Activated CD4-positive, alpha-beta T cell treated with anti-CD3 and anti-CD28 coated beads, Interleukin-2, amount 10 ng/mL, durations not matched to agents 24 days and 14 days (primary cell): ENCODE measurements at places on chromosomes 16 and 17. TPM values are rescaled to one million over a fixed set of nuclear protein-coding genes. Genes with fewer than 3 reads are reported as not detected.

DNA sequence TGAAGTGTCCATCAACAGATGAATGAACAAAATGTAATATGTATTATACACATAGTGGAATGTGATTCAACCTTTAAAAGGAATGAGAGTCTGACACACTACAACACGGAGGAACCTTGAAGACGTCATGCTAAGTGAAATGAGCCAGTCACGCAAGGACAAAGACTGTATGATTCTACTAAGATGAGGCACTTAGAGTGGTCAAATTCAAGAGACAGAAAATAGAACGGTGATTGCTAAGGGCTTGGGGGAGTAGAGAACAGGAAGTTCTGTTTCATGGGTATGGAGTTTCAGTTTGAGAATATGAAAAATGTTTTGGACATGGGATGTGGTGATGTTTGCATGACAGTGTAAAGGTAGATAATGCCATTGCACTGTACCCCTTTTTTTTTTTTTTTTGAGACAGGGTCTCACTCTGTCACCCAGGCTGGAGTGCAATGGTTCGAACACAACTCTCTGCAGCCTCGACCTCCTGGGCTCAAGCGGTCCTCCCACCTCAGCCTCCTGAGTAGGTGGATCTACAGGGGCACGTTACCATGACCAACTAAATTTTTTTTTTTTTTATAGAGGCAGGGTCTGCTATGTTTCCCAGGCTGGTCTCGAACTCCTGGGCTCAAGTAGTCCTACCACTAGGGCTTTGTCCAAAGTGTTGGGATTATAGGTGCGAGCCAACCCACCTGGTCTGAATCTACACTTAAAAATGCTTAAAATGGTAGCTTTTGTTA is 2.9 kb upstream of the CCDC102A start:
- no peak for DNase-seq

- DNase-seq = peak; percentile 99
These were observed at the start of the genes SMCR8 and TOP3A for GRCh38 chr17:18314731-18315561. Gene SMCR8 (plus strand): TSS chr17:18315293. CDS start chr17:18315790, 497 bp downstream. Gene TOP3A (minus strand): TSS chr17:18314994. CDS start chr17:18314778, 216 bp downstream.

Gene ABAT
- 5.0 and 5.9 TPM in 2 replicates for total RNA-seq

DNA sequence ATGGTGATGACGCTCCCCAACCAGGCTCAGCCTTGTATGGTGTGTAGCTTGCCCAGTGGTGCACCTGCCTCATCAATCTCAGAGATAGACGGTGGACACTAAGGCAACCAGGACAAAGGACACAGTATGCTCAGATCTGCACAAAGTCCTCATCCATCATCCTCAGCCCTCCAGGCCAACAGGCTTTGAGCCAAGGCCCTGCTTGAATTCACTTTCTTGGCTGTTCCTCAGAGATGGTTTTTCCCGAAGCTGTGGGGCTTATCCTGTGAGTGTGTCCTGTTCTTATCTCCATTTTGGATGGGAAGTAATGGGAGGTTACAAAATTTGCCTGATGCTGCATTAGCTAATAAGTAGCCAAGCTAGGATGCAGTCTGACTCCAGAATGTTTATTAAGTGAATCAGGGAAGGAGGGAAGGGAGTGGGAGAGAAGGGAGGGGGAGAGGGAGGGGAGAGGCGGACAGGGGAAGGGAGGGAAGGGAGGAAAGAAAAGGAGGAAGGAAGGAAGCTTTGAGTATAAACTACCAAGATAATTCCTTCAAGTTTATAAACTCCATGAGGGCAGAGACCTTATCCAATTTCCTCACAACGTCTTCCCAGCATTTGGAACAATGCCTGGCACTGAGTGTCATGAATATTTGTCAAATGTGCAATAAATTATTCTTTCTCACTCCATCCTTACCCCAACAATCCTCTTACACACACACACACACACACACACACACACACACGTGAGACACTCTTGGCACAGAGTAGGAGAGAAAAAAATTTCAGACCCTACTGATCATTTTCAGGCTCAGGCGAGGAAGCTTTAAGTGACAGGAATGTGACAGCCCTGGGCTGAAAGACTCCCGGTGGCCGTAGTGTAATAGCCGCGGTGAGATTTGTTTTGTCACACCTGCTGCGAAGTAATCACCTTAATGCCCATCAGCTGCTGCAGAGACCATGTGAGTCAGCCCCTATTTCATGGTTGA is 84.3 kb downstream of the BMERB1 start:
- DNase-seq = no peak

DNA sequence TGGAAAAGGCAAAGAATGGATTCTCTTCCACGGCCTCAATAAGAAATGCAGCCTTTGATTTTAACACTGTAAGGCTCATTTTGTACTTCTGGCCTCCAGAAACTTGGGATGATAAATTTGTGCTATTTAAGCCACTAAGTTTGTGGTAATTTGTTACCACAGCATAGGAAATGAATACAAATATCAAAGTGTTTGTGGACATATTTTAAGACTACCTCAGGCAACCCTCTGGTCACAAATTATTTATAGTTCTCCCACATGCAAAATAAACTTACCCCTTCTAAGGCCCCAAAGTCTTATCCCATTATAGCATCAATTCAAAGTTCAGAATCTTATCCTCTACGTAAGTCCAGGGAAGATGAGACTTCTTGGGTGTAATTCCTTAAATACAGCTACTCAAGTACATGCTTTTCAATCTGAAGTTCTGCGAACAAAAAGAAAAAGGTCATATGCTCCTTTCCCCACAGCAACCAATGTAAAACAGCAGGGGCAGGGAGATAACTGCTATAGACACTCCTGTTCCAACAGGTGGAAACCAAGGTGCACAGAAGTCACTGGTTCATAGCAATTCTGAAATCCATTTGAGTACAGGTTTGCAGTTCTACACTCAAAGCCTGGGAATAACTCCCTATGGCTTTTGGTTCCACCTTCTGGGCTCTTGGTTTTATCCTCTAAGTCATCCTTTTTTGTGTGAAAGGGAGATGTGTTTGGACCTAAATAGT is 5.4 kb upstream of the EFCAB13 start:
- DNase-seq = no peak

Gene CCDC144A
- 2.4 and 2.9 TPM in 2 replicates for total RNA-seq

Gene CYLD
- 178 TPM in 2 replicates for total RNA-seq

DNA sequence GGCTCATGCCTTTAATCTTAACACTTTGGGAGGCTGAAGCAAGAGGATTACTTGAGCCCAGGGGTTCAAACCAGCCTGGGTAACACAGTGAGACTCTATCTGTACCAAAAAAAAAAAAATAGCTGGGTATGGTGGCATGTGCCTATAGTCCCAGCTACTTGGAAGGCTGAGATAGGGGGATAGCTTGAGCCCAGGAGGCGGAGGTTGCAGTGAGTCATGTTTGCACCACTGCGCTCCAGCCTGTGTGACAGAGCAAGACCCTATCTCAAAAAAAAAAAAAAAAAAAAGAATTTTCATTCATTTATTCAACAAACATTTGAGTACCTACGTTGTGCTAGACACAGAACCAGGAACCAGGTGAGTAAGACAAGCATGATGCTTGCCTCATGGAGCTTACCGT is 73.6 kb upstream of the MRTFB start:
- no peak for DNase-seq

DNA sequence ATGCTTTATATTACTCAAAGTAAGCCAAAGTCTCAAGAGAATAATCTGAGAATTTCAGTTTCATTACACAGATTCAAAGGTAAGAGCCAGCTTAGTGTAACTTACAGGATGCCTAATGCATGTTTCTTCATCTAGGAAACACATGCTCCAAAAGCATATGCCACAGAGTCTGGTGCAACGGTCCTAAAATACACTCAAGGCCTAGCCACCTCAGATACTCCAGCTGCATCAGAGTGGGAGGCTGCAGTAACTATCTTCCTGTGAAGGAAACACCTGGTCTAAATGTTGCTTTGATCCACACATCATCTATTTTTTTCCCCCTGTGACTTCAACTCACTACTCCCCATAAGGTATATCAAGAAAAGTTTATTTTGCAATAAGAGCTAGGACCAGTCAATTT is 51.6 kb upstream of the CORO6 start:
- no peak for DNase-seq

GRCh38 chr17:18319604-18320256 is 4.6 kb downstream of the SMCR8 start:
- peak; percentile 69 for DNase-seq

DNA sequence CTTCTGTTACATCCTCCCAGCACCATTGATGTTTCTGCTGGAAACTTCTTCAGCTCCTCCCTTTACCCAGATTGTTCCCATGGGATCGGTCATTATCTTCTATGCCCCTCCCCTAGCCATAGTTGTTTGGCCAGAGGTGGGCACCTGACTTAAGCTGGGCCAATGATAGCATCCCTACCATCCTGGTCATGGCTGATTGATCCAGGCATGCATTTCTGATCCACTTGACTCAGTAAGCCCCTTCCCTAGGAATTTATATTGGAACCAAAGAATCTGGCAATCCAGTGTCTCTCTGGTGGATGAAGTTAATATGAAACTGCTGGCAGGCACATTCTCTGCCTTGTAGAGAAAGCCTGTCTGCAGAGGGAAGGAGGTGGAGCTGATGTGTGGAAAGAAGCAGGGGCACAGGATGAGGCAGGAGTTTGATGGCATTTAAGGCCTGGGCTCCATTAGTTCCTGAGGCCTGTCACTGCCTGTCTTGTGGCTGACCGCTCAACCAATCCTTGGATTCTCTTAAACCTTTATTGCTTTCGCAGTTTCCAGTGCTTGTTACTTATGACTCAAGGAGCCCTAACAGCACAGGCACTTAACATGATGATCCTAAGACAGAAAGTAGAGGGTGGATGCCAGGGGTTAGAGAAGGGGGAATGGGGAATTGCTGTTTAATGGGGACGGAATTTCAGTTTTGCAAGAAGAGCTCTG is 152.4 kb downstream of the ABCC12 start:
- DNase-seq = no peak
